Stimulated activated naive CD8-positive, alpha-beta T cell treated with anti-CD3 and anti-CD28 coated beads, Interleukin-15, amount 100 ng/mL, for 72 hours (primary cell): ENCODE measurements at places on chromosomes 13 and 19.
A peak's percentile ranks its signal among the peaks of the same experiment; 100 is the strongest.

DNA sequence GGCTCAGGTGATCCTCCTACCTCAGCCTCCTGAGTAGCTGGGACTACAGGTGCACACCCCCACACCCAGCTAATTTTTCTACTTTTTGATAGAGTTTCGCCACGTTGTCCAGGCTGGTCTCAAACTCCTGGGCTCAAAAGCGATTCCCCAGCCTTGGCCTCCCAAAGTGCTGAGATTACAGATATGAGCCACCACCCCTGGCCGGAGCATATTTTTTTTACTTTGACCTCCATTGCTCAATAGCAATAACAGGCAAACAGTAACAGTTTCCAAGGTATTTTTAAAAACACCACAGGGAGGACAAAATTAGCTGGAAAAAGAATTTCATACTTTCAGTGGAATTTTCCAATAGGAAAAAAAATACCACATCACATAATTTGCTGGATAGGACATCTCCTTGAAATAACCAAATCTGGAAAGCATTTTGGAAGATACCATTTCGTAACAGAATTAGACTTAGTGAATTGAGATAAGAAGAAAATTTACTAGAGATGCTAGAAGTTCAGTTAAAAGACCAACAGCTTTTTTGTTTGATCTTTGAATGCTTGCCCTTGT is 5.2 kb downstream of the DUXA start:
- DNase-seq, result no peak

DNA sequence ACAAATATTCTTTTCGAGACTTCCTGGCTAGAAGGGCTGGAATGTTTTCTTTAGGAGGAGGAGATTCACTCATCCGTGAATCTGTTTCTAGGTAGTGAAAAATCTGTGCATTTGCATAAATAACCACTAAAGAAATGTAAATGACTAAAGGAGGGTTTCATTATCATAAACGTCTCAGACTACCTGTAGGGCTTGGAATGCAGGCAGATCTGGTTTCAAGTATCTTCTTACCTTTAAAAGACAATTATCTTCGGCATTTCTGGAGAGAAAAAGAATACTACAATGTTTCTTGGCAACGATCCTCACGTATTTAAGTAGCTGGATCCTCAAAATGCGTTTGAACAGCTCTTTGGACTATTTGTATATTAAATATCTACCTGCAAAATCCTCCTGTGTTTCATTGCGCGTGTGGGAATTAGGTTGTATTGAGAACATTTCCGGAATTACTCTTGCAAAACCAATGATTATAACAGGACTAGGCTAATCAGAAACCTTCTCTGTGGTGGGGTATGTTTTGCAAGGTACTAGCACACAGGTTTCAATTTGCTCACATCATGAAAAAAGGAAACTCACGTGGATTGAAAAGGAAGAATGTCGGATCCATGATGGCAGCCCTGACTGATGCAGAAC is 291.1 kb upstream of the ARGLU1 start:
- DNase-seq, result no peak

DNA sequence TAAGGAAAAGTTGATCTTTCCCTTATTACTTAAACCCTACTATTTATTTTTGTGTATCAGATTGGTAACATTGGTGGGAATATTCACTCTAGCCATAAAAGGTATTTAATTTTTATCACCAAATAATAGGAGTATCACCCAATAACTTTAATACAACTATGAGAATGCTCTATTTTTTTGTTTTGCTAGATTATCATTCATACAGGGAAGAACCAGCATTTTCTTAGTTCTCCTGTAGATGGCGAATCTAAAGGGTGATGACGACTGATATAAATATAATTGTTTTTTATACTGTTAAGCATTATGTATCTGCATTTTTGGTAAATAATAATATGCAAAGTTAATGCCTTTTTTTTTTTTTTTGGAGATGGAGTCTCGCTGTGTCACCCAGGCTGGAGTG is 7.9 kb upstream of the FRY start:
- no peak for DNase-seq

DNA sequence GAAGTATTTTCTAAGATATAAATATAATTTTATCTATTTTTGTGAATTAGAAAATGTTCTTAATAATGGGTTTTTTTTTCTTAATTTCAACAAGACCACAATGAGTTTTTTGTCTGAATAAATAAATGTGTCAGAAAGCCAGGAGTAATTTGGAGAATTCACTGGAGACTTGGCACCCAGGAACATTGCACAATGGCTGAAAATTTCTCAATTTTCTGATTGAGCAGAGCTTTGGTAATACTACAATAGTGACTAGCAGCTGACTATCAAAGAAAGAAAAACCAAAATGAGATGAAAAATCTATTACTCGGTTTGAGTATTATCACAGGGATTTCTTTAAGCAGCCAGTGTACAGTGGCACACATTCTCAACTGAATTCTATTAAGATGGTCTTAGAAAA is 394.4 kb upstream of the PCDH20 start:
- no peak for DNase-seq

DNA sequence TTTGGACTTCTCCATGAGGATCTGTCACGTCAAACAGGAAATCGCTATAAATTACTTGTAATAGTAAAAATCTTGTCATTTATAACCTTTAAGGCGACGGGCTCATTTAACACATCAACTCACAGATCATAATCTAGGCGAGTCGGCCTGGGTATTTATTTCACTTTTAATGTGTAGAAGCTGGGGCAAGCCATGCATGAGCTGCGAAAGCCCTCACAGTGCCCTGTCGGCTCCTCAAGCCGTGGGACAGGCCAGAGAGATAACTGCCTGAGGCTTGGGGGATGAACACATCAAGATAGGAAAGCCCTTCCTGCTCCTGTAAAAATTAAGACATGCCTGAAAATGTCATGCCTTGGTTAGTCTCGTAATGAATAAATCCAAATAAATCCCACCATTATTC is 30.8 kb downstream of the SOX1 start:
- no peak for DNase-seq

DNA sequence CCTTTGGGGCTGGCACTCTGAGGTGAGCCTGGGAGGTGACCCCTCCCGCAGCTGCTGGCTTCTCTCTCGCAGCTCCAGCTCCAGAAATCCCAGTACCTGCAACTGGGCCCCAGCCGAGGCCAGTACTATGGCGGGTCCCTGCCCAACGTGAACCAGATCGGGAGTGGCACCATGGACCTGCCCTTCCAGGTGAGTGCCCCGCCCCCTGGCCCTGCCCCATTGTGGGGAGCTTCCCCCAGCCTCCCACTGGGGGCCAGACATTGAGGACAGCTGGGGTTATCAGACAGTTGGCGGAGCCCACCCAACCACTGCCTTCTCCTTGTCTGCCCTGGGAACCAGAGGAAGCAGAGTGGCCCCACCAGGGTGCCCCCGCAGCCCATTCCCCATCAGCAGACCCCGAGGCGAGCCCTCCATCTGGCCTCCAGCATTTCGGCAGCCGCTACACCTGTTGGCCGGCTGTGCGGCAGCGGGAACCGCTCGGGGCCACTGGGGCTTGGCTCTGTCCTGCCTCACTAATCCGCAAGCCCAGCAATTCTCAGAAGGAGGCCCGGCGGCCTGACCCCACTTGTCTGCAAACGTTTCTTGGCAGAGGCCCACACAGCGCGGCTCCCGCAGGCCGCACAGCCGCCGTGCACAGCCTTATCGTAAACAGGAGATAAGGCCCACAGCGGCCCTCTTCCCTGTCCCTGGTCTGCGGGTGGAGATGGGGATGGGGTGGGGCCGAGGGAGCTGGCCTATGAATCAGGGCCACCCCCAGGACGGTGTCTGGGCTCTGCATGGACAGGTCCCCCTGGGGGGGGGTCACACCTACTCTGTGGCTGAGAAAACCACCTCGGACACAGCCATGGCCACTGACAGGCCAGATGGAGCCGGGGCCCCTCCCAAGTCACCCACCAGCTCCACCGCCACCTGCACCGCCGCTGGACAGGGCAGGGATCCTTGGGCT is 48.0 kb downstream of the COMP start:
- no peak for DNase-seq

DNA sequence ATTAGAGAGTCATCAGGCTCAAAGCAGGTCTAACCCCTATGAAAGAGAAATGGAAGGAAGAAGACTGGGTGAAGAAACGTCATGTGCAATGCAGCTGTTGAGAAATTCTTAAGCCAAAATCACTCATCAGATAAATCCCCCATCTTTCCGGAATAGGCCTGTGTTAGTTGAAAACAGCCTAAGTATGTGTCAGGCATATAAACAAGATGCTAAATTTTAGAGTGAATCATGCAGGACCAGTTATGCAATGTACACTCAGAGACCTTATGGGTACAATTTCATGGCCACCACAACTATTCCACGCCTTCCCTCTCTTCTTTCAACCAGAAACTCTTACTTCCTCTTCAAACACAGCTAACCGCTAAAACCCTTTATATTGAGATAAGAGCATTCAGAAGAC is 717.7 kb upstream of the ATXN8OS start:
- DNase-seq, result no peak

DNA sequence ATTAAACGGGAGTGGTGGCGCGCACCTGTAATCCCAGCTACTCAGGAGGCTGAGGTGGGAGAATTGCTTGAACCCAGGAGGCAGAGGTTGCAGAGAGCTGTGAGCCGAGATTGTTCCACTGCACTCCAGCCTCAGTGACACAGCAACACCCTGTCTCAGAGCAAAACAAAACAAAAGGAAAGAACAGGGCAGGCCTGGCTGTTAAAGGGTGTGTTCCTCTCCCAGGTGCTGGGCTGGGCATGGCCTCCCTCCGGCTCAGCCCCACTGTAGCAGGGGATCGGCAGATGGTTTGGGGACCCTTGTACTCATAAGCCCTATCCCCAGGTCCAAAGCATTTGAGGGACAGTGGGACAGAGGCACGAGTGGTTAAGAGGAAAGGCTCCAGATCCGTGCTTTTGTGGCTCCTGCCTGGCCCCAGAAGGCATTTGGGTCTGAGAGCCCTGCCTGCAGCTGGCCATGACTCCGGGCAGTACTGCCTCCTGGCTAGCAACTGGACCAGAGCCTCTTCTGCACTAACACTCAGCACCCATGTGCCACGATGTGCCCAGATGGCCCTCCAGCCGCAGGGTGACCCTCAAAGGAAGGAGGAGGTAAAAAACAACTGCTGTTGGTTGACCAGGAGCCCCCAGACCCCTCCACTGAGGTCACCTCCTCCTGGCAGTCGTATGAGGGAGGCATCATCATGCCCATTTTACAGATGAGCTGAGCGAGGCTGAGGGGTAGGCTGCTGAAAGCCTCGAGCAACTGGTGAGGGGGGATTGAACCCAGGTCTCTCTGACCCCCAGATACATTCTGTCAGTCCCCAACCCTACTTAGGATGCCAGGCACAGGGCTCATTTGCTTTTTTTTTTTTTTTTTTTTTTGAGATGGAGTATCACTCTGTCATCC is 10.0 kb downstream of the RFX1 start:
- no peak for DNase-seq

- DNase-seq, result no peak
These were observed 129.4 kb downstream of the SHISA2 start for GRCh38 chr13:25922376-25922775.

DNA sequence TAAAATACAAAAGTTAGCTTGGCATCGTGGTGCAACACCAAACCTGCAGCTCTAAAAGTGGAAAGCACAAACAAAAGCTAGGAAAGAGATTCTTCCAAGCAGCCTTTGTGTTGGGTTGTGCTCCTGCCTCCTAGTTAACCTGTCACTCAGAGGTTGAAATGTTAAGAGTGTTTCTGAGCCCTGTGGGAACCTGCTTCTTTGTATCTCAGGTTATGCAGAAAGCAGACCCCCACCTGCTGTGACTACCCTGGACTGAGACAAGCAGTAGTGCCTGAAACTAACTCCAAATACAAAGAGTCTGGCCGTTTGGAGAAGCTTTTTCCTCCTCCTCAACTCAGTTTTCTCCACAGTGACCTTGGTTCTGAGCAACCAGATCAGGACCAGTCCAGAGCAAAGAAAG is 158.4 kb upstream of the CSNK1A1L start:
- no peak for DNase-seq

DNA sequence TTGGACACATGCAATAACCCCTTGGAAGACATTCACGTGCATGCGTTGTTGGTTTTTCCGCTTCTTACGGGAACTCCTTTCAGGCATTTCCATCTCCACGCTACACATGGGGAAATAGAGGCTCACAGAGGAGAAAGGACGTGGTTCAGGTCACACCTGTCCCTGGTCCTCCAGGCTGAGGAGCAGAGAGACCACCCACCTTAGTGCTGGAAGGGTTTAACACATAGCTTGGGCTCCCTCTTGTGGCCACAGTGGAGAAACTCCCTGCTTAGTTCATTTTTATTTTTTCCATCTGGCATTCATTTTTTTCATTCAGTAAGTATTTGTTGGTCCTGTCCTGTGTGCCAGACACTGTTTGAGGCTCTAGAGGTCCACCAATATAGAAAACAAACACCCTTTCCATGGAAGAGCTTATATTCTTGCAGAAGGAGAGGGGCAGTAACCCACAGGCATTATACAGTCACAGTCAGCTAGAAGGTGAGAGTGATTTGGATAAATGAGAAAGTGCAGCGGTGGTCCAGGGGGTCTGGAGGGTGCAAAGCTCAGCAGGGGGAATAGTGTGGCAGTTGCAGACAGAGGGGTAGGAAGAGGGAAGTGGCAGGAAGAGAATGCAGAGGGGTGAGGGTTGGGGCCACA is 24.2 kb upstream of the TTYH1 start:
- DNase-seq, result peak; percentile 52

- no peak for DNase-seq
These were observed 158.1 kb downstream of the IRS2 start for GRCh38 chr13:109628251-109628699.

GRCh38 chr13:88074794-88075510 is 403.8 kb downstream of the SLITRK5 start:
- DNase-seq, result no peak

- peak; percentile 58 for DNase-seq
These were observed at the start of gene NEK3 for GRCh38 chr13:52159159-52159982. Gene NEK3, minus strand, starts transcription at chr13:52159597. Its CDS starts 3,406 bp downstream, at chr13:52156191.

GRCh38 chr19:48321622-48322591 is 3.4 kb upstream of the EMP3 start:
- DNase-seq, result peak; percentile 99

DNA sequence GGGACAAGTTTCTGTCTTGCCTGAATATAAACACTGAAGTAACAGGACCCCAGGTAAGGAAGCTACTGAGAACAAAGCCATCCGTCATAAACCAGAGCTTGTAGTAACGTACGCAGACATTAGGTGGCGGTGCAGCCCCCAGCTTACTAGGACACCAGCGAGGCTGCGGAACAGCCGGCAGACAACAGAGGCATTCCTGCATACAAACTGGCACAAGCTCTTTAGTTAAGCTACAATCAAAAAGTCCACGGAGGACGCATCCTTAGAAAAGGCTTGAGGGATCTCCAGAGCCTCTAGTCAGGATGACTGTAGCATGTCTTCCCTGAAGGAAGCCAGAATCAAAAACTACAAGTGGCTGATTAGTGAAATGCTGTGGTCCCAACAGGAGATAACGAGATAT is 26.2 kb downstream of the ZNF160 start:
- no peak for DNase-seq

DNA sequence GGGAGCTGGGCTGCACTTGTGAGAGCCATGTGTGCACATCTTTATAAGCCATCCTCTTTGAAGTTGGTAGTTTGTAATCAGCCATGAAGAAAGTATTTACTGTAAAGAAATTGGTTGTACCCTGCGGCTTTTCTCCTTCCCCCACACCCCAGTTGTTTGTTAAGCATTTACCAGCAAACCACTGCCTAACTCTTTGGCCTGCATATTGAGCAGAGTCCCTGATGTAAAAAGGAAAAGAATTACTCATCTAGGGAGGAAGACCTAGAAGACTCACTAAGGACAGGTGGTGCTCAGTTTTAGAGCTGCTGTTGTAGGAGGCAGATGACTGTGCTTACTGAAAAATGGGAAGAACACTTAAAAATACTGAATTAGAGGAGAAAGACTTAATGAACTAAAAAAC is 245.3 kb downstream of the PCCA start:
- no peak for DNase-seq

- DNase-seq, result no peak
These were observed 10.9 kb upstream of the KCTD15 start for GRCh38 chr19:33785795-33786194.

- no peak for DNase-seq
These were observed 45.7 kb downstream of the IRS2 start for GRCh38 chr13:109740721-109741120.
